ENCODE measurements at places on chromosomes 2 and 18. TPM values are rescaled to one million over a fixed set of nuclear protein-coding genes. Genes with fewer than 3 reads are reported as not detected.

Gene CENPA
- total RNA-seq = 10.2 TPM

Gene HOXD9
- total RNA-seq = 1.1 TPM

Gene FIGN
- 1.0 TPM for total RNA-seq

Gene DTNA
- 2.3 TPM for total RNA-seq

Gene PTMA
- 924 TPM for total RNA-seq

Gene LIMS2
- total RNA-seq = 6.0 TPM

Gene CERS6
- total RNA-seq = 14.8 TPM

Gene ACVR2A
- 12.1 TPM for total RNA-seq

Gene SULT6B1
- not detected for total RNA-seq

Gene REG3A
- not detected for total RNA-seq

Gene CAPN14
- 191 TPM for total RNA-seq

Gene HOXD8
- total RNA-seq = 0.88 TPM

DNA sequence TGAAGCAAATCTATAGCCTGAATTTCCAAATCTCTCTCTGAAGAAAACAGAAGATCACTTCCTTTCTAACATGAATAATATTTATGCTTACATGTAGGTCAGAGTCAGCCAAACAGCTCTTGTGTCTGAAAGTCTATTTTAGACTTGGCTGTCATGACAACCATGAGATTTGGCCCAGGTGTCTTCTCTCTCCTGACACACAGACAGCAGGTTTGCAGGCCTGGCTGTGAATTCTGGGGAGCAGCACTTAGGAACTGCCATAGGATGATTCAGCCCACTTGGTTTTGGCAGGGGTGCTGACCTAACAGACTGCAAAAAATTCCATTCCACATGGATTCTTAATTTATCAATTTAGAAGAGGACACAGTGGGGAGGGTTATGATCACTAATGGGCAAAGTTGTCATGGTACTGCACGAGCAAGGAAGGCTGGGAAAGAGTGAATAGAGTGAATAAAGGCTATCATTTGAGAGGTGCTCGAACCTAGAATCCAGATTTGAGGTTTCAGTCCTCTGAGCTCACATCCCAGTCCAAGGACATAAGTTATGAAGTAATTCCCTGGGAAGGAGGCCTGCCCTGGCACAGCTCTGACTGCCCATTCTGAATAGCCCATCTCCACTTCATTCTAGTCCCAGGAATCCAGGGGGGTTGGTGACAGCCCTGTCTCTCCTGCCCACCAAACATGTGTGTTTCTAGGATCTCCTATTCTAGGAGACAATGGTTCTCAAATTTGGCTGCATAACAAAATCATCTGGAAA is 453.9 kb upstream of the TRIB2 start:
- ATAC-seq = no peak

DNA sequence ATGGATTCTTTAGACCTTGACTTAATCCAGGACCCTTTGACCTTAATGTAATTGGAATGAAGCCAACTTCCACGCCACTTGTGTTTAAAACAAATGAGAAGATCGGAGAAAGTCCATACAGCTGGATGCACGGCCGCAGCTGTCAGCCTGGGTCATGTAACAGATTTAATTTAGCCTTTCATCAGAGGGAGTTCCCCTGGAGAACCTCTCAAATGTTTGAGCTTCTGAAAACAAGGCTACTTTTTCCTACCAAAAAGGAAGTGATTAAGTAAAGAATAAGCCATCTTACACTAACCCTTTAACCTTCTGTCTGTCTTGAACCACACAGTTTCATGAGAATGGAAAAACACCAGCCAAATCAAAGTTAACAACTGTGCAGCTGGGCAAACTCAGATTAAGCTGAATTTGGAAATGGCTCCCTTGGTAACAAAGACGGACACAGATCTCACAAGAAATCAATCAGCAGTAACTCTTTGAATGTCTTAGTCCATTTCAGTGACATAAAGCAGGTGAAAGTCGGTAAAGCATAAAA is 103.6 kb downstream of the DOCK10 start:
- no peak for ATAC-seq

GRCh38 chr2:218155953-218156479 is 10.7 kb downstream of the CXCR1 start:
- ATAC-seq = no peak

GRCh38 chr2:60597346-60597745 is 43.9 kb upstream of the BCL11A start:
- ATAC-seq = no peak

GRCh38 chr2:178962805-178963433 is 87.0 kb downstream of the CCDC141 start:
- ATAC-seq = no peak

DNA sequence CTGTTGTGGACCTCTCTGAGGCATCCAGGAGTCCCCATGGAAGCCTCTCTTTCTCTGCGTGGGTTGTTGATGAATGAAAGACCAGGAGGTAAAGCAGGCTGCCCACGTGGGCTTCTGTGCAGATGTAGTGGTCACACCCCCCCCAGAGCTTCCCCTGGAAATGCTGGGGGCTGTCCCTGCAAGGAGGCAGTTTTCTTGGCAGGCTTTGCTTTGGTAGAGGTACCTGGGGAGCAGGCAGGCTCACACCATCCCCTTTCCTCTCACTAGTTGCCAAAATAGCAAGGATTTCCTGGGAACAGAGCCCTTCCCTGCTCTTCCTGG is 97.6 kb upstream of the MAP3K20 start:
- ATAC-seq = no peak

DNA sequence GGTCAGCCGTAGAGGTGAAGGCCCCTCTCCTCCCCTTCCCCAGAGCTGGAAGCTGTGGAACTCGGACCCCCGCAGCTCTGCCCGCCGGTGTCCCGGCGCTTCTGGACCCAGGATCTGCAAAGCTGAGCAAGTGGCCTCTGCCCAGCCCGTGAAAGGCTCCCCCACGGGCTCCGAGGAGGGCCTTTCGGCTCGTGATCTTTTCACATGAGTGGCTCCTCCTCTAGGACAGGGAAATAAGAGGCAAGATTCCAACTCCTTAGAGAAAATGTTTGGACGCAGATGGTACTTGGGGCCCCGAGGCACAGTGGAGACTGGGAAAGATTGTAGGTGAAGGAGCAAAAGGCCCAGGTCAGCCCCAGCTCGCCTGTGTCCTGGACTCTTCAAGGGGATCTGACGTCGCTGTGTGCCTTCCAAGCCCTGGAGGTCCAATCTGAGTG is 48.2 kb upstream of the SP3 start:
- peak; percentile 18 for ATAC-seq

DNA sequence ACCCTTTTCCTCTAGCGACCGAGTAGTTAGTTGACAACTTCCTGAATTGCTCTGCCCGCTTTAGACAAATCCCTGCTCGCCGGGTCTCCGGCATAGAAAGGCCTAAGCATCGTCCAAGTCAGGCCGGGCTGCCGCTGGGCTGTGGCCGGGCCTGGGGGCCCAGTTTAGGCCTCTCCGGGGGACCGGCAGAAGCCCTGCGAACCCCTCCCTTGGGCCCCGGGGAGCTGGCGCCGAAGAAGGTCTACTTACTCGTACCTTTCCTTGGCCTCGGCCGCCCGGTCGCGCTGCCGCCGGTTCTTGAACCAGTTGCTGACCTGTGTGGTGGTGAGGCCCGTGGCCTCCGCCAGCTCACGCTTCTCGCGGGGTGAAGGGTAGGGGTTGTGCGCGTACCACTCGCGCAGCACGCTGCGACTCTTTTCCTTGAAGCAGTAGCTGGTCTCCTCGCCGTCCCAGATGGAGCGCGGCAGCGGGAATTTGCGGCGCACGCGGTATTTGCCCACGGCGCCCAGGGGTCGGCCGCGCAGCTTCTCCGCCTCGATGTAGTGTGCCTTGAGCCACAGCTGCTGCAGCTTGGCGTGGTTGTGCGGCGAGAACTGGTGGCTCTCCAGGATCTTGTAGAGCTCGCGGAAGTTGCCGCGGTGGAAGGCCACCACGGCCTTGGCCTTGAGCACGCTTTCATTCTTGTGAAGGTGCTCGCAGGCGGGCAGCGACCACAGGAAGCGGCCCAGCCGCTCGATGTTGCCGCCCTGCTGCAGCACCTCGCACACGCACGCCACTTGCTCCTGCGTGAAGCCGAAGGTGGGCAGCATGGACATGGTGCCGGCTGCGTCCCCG is 739 bp downstream of the SIX2 start:
- ATAC-seq = no peak

GRCh38 chr2:124993809-124994208 is 968.7 kb downstream of the CNTNAP5 start:
- no peak for ATAC-seq

- ATAC-seq = no peak
These were observed 230.2 kb upstream of the TNP1 start for GRCh38 chr2:217090024-217090473.

- ATAC-seq = no peak
These were observed 48.1 kb downstream of the TPGS2 start for GRCh38 chr18:36780748-36781147.

- no peak for ATAC-seq
These were observed 8.0 kb downstream of the CYRIA start for GRCh38 chr2:16657671-16658070.

DNA sequence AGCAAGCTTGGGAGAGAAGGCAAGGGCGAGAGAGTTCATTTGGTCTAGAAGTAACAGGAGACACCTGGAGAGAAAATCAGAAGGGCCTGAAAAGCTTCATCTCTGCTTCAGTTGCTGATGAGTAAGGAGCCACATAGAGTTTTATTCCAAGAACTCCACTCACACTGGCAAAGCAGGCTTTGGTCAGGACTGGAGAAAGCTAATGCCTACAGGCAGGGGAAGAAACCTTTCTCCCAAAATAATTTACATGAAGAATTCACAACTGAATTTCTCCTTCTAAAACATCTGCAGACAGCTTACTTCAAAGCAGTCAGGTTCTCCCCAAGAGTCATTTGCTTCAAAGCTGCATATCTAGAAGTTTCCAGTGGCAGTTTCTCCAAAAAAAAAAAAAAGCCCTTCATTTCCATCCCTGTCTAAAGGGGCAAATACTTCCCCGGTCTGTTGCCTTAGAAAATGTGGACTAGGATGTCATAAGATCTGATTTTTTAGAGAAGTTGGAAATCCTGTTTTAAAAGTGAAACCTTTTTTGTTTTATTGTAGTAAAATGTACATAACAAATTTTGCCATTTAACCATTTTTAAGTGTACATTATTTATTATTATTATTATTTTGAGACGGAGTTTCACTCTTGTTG is 46.3 kb downstream of the TMEM247 start:
- ATAC-seq = no peak

DNA sequence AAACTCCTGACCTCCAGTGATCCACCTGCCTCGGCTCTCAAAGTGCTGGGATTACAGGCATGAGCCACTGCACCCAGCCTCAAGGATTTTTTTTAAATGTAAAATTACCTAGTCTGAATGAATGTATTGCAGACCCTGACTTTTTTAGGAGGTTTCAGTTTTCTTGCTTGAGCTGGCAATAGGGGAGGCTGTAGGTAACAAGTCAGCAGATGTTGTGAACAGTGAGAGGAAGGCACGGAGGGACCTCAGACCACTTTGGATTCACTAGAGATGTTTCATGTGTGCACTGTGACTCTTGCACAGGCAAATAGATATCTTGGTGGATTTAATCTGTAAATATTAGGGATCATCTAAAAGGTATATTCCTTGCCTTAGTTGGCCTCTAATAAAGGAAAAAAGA is 6.4 kb downstream of the NDUFV2 start:
- ATAC-seq = no peak

DNA sequence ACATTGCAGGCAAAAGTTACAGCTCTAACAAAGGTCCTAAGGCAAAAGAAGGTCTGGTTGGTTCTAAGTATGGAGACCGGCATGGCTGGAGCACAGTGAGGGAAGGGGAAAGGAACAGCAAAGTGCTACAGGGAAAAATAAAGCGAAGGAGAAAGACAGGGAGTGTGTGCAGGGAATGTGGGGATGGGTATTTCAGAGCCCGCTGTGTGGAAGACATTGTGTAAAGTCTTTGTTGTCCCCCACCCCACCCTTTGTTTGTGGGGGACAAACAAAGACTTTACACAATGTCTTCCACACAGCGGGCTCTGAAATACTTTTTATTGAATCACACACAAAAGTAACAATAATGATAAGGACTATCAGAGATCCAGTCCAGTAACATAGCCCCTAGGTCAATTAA is 28.9 kb upstream of the C2orf15 start:
- ATAC-seq = no peak

DNA sequence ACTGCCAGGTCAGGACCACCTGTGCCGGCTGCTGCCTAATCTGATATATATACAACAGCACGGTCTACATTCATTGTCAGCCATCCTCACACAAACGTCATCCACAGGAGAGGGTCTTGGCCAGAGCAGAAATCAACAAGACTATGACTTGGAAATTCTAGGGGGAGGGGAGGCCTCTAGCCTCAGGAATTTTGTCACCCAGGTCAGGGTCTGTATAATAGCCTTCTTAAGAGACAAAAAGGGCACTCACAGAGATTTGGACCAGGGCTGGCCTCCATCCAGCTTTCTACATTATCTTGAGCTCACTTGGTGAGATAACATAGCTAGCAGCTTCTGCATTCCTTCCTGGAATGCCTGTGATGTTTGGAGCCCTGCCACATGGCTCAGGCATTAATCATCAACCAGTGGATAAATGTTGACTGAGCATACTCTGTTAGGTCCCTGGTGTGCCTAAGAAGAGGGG is 50.4 kb upstream of the CTIF start:
- peak; percentile 58 for ATAC-seq

DNA sequence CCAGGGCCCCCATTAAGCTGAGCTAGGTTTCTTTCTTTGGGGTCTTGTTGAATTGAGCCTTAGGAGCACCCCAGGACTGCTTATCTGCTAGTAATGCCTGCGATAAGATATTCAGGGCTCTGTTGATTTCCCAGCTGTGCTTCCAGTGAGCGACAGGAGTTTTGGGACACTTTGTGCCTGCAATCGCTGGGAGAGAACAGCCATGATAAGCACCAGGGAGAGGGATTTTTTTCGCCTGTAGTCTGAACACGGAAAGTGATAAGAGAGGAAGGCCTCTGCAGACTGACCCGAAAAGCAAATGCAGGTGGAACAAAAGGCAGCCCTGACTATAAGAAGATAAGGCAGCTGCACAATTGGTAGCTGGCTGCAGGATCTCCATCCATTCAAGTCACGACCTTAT is 244.3 kb downstream of the CNTNAP5 start:
- no peak for ATAC-seq

GRCh38 chr18:228586-228985 is 39.3 kb downstream of the THOC1 start:
- ATAC-seq = no peak

- ATAC-seq = no peak
These were observed 43.6 kb downstream of the SCN9A start for GRCh38 chr2:166332106-166332505.

- ATAC-seq = peak; percentile 49
These were observed 69.7 kb upstream of the DAPL1 start for GRCh38 chr2:158725441-158725891.

Measured in esophagus mucosa (tissue), 1 donor.